ENCODE measurements at places on chromosomes 11 and 22. TPM values are rescaled to one million over a fixed set of nuclear protein-coding genes. Genes with fewer than 3 reads are reported as not detected.

Gene MOGAT2
- total RNA-seq, result 0.21 TPM

- H3K27ac ChIP-seq, result no peak overlapping the region
- peak; percentile 41 for DNase-seq
- H3K36me3 ChIP-seq, result peaks cover 7% of the 10 kb centered on the region
Measured at GRCh38 chr11:28058333-28058732, 49.6 kb downstream of the KIF18A start.

DNA sequence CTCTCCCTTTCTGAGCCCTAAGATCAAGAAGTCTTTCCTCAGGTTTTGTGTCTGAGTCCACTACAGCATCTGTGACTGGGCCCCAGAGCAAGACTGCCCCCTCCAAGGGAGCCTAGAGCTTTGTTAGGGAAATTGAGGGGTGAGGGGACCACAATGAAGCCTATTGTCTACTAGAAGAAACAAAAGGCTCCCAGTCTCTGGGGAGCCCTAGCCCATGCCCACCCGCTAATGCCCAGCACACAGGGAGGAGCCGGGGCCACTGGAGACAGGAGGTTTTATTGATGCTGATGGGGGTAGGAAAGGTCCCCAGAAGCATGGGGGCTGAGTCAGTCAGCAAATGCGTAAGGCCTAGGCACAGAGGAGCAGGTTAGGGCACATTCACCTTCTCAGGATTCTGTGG, 14.0 kb downstream of the RHOG start:
- no peak overlapping the region for H3K27ac ChIP-seq
- peaks cover 4% of the 10 kb centered on the region for H3K4me1 ChIP-seq
- no peak for DNase-seq
- H3K36me3 ChIP-seq, result peaks cover 5% of the 10 kb centered on the region

DNA sequence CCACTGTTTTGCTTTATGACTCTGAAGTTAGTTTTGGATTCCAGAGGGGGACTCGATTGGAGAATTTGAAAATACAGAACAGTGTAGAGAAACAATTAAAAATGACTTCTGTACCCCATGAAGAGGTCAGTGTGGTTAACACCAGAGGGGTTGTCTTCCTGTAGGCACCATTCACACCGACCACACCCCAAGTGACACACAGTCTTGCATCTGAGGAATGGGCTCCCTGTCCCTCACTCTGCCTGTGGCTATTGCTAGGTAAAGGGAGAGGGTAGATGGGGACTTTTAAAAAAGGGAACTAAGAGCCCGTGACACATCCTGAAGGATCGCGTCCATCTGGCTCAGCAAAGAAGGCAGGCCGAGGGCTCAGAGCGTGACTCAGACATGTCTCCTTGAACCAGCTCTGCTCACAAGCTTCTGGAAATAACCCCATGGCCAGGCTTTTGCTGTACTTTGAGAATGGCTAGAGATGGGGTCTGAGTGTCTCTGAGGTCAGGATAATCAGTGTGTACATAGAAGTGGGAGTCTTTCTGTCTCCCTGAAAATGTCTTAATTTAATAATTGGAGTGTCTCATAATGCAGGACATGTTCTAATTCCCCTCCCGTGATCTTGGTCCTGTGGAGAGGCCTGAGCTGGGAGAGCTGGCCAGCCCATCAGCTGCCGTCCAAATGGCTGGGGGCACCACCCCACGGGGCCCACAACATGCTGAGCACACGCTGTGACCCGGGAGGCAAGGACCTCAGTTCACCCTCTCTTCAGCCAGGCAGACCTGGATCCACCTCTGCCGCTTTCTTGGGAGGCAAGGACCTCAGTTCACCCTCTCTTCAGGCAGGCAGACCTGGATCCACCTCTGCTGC, 39.3 kb downstream of the SGSM1 start:
- peak; percentile 13 for DNase-seq
- no peaks in the 10 kb centered on the region for H3K4me1 ChIP-seq
- no peaks in the 10 kb centered on the region for H3K36me3 ChIP-seq
- no peaks in the 10 kb centered on the region for H3K27me3 ChIP-seq
- H3K27ac ChIP-seq, result no peak overlapping the region

All from cardiac muscle cell (in vitro differentiated cells and primary cell).